ENCODE measurements at places on chromosomes 6 and 20.

GRCh38 chr20:40694246-40694645 is 5.2 kb upstream of the MAFB start:
- no peak for DNase-seq

GRCh38 chr6:144019929-144020328 is 11.9 kb upstream of the PLAGL1 start:
- DNase-seq: no peak

GRCh38 chr6:68572975-68573374 is 62.1 kb upstream of the ADGRB3 start:
- DNase-seq: no peak

DNA sequence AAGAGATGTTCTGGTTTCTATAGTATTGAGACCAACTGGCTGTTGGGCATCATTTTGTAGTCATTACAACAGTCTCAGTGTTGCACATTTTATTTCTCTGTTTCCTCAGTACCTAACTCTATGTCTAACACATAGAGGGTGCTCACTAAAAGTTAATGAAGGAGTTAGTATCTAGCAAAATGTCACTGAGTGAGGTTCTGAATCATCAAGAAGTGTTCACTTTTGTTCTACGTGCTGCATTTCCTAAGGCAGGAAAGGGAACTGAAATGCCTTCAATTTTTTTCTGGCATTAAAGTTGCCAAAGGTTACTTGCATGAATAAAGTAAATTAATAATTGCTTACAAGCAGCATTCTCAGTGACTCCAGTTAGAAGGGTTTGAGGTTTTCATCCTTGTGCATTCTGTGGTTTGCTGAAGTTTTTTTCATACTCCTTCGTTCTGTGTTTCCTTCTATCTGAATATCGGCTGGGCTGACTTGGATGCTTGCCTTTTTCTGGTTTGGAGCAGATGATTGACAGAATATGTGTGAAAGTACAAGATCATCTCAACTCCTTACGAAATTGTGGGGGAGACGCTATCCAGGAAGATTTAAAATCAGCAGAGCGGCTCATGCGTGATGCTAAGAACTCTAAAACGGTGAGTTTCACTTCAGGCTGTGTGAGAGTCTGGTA is 114.5 kb upstream of the SCGN start:
- DNase-seq: no peak

GRCh38 chr20:58565461-58566175 is 50.4 kb upstream of the APCDD1L start:
- no peak for DNase-seq

- no peak for DNase-seq
Observed at GRCh38 chr6:54959820-54960219, 113.2 kb downstream of the FAM83B start.

- no peak for DNase-seq
Observed at GRCh38 chr6:169899481-169900145, 148.2 kb downstream of the ERMARD start.

GRCh38 chr6:45589367-45589766 is 211.6 kb upstream of the SUPT3H start:
- DNase-seq: no peak

DNA sequence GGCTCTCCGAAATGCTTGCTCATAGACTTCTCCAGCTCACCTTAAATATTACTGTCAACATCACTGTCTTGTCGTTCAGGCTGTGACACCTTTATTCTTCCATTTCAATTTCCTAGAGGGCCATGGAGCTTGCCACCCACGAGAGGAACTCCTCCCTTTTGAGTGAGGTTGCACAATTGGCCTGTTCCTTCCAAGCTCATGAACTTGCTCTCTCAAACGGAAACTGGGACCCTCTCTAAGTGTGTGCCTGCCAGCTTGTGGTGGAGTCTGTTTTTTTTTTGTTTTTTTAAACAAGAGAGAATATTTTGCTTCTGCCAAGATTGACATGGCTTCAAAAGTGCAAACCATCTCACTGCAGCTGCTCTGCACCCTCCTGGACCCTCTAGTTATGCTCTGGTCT is 19.3 kb upstream of the IYD start:
- no peak for DNase-seq

- DNase-seq: no peak
Observed at GRCh38 chr6:15522026-15522425, 140.8 kb downstream of the DTNBP1 start.

GRCh38 chr6:114108119-114109002 is 137.4 kb upstream of the HDAC2 start:
- peak; percentile 5 for DNase-seq

DNA sequence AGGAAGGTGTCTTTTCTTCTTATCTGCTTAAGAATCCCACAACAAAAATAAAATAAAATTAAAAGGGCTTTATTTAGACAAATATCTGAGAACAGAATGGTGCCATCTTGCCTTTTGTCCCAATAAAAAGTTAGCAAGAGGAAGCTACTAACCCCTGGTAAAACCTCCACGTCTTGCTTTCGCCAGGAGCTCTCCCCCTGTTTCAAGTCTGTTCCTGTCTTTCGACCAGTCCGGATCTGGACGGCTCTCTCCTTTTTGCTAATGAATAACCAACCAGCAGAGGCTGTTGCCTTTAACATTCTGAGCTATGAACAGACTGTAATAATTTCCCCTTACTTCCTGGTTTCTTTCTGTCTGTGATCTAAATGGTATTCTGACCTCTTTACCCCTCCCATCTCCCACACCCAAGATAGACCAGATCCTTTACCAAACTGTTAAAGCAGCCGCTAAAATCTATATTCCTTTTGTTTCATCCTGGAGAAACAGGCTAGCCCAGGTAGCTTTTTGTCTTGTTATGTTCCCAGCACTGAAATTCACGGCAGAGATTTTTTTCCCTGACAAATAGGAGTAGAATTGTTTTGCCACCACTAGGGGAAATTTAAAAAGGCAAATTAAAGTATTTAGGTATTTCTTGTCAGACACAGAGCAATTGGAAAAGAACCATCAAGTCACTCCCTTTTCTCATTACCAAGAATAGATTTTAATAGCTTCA is at the start of gene FRK:
Gene FRK (minus strand): TSS at position 320 of the 712 bp plus-strand sequence. CDS start 580 bp downstream, outside the sequence.
- no peak for DNase-seq

GRCh38 chr6:142907544-142907943 is 37.4 kb downstream of the HIVEP2 start:
- DNase-seq: no peak

- no peak for DNase-seq
Observed at GRCh38 chr6:10381133-10381829, 33.6 kb downstream of the TFAP2A start.

DNA sequence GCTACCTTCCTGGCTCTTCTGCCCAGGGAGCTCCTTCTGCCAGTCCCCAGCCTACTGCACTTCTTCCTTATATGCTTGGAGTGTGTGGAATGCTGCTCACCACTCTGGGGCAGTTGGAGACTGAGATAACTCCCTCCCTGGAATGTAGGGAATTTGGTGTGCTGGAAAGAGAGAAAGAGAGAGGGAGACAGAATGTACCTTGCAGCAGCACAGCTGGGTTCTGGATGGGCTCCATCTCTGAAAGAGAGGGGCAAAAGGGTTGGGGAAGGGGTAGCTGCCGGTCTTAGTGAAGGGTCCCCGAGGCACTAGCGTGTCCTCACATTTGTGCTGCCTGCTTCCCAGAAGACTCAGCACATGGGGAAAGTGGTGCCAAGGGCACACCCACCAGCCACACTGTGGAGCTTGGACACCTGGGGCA is 40.2 kb upstream of the DDR1 start:
- DNase-seq: no peak

DNA sequence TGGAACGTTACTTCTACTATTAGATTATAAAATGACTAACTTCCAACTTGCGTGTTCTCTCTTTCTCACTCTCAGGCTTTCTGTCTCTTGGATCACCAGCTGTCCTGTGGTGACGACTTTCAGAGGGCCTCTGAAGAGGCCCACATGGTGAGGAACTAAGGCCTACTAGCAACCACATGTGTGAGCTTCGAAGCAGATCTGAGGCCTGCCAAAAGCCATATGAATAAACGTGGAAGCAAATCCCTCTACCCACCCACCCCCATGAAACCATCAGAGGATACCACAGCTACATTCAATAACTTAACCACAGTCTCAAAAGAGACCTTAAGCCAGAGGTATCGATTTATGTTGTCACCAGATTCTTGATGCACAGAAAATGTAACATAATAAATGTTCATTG is 13.5 kb upstream of the BMP5 start:
- DNase-seq: no peak

- DNase-seq: no peak
Observed at GRCh38 chr20:13355941-13356486, 134.9 kb downstream of the ISM1 start.

GRCh38 chr6:70375166-70375565 is 38.1 kb upstream of the FAM135A start:
- no peak for DNase-seq

- DNase-seq: no peak
Observed at GRCh38 chr6:26155061-26155930, 68.1 kb downstream of the HFE start.

- DNase-seq: no peak
Observed at GRCh38 chr6:89596056-89596455, 42.5 kb downstream of the LYRM2 start.

DNA sequence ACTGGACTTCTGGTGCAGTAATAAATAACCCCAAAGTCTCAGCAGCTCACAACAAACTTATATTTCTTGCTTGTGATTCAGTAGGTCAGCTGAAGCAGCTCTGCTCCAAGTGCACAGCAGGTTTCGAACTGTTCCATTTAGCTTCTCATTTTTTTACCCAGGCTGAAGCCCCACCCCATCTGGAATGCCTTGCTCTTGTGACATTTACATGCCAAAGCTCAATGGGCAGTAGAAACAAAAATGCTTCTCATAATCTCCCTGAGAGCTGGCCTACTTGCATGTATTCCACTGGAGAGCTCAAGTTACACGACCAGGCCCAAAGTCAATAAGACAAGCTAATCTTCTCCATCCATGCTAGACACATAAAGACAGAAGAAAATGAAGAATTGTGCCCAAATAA is 165.2 kb downstream of the HAO1 start:
- no peak for DNase-seq

GRCh38 chr6:114282292-114282691 is 60.5 kb downstream of the HS3ST5 start:
- DNase-seq: no peak

GRCh38 chr6:79628466-79629288 is 2.5 kb upstream of the SH3BGRL2 start:
- no peak for DNase-seq

DNA sequence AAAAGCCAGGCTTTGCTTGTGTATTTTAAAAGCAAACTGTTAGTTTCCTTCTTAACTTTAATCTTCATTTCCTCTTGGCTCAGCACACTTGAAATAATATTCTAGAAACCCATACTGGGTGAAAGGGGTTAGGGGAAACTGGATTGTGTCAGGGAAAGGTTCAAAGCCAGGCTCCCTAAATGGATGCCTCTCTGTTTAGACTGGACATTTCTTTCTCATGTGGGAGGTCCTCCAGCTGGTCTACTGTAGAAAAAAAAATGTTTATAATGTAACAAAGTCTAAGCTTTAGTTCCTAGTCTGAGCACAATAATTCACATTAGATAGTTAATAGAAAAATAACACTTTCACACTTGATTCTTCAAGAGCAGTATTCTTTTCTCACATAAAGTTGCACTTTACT is 89.0 kb upstream of the AKIRIN2 start:
- no peak for DNase-seq

- no peak for DNase-seq
Observed at GRCh38 chr6:108616544-108616943, 55.8 kb downstream of the FOXO3 start.

GRCh38 chr6:90469906-90470305 is 117.0 kb downstream of the MAP3K7 start:
- no peak for DNase-seq

- DNase-seq: no peak
Observed at GRCh38 chr6:154899824-154900463, 95.2 kb upstream of the TIAM2 start.

DNA sequence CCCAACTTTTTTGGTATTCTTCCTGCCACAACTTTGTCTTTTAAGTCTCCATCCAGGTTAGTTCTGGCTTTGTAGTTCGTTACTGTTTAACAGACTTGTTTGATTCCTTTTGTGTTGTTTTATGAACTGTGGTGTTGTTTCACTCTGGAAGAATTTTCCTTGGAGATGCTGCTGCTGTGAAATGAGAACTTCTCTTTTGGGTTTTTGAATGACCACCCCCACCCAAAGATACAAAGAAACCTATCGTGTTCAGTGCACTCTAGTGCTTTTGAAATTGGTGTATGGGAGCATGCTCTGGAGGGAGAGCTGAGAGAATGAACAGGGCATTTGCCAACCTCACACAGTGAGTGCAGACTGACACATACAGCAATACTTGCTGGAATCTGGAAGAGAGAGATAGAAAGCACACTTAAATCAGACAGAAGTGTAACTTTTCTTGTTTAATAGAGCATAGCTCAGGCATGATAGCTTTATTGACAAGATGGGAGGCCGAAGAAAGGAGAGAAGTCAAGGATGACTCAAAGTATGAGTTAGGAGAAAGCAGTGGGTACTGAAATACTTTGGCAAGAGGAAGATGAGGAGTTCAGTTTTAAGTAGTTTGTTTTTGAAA is 293.1 kb downstream of the SOX4 start:
- no peak for DNase-seq

- no peak for DNase-seq
Observed at GRCh38 chr6:31882344-31882743, 3.5 kb upstream of the SLC44A4 start.

- DNase-seq: no peak
Observed at GRCh38 chr6:90493332-90493731, 93.5 kb downstream of the MAP3K7 start.

DNA sequence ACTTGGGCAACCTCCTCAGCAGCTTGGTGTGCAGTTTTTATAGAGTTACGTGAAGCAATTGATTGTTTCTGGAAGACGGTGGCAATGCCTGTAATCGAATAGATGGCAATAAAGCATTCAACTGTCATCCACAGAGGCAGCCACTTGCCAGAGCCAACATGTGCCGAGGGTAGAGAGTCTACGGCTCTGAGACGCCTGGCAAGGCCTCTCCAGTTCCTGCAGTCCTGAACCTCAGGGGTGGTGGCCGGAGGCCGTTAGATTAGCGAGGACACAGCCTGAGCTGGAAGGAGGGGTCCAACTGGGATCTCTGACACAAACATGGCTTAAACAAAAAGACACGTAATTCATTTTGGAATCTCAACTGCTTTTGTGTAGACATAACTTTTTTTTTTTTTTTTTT is 775 bp upstream of the TTLL2 start:
- DNase-seq: no peak

DNA sequence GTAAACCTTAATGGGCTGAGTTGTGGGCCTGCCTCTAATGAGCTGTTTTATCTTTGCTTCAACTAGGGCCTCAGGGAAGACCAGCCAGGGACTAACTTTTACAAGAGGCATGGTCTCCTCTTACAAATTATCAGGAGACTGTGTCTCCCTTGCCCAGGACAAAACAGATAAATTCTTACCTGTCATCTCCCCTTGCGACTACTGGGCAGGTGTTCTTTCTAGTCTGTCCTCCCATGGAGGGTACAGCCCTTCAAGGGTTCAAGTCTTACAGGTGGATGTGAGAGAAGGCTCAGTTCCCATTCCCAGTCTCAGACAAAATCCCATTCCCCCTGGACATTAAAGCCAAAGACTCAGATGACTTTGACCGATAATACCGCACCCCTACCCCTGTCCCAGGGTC is 13.6 kb downstream of the RRBP1 start:
- DNase-seq: no peak

- DNase-seq: no peak
Observed at GRCh38 chr6:157449610-157450009, 68.6 kb downstream of the ZDHHC14 start.

- DNase-seq: no peak
Observed at GRCh38 chr6:36067374-36068011, 39.9 kb downstream of the MAPK14 start.
